NCI-H2171 treated with DMSO at 0.1 percent for 48 hours (cell line): ENCODE measurements at places on chromosomes 7 and 10.

DNA sequence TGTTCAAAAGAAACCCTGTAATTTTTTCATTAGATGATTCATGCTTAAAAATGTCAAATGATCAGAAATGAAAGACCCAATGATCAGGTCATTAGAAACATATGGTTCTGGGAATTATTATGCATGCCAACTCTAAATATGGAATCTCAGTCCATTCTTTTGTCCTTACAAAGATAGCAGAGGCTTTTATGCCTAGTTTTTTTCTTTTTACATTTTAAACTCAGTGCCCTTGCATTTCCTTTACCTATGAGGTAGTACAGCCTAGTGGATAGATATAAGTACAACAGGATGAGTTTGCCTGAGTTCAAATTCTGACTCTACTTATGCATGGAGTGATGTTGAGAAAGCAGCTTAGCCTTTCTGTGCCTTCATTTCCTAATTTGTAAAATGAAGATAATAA lies 392.9 kb downstream of the SUGCT start:
- no peak for DNase-seq

DNA sequence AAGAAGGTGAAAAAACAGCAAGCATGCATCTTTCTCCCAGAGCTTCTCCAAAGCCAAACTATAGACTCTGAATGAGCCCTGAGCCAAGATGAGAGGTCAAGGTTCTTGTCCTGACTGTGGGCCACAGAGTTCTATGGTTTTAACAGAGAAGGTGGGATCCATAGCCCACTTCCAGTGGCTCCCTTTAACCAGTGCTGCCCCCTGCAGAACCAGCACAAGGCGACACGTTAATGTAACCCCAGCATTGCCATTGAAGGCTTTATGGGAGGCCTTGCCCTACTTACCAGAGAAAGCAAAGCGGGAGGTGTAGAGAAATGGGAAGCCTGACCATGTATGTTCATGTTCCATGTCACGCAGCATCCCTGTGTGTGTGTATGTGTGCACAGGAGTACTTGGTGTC lies 243.6 kb downstream of the PRPF18 start:
- DNase-seq: no peak

DNA sequence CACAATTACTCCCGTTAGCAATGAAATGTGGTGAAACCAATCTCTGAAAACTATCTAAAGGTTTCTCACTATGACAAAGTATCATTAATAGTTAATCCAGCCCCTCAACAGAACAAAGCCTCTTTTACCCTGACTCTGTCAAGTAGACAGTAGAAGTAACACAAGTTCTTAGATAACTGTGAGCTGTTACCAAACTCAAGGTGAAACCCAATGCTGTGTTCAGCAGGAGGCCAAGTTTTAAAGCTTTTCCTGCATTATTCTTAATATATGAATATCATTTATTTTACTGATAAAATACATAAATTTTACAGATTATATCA lies 109.1 kb downstream of the SRPK2 start:
- DNase-seq: no peak

- DNase-seq: no peak
These were observed 471.3 kb upstream of the AUTS2 start for GRCh38 chr7:69126896-69127479.

- no peak for DNase-seq
These were observed 7.4 kb upstream of the TRPV6 start for GRCh38 chr7:142892951-142893350.

GRCh38 chr7:106767498-106768323 lies 97.4 kb upstream of the PIK3CG start:
- no peak for DNase-seq

DNA sequence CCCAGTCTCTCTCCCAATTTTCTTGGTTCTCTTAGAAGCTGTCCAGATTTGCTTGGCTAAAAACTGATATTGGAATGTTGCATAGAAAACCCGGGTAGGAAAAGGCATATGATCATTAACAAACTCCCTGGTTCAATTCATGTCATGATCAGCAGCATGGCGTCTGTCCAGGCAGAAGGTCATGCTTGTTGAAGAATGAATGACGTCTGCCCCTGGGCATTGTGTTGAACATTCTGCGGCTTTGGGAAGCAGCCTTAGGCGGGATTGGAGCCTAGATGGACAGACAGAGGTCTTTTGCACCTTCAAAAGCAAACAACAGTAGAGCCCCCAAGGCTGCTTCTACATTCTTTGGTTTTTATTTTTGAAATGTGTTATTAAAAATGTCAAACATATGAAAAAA lies 7.7 kb upstream of the MINDY3 start:
- no peak for DNase-seq

DNA sequence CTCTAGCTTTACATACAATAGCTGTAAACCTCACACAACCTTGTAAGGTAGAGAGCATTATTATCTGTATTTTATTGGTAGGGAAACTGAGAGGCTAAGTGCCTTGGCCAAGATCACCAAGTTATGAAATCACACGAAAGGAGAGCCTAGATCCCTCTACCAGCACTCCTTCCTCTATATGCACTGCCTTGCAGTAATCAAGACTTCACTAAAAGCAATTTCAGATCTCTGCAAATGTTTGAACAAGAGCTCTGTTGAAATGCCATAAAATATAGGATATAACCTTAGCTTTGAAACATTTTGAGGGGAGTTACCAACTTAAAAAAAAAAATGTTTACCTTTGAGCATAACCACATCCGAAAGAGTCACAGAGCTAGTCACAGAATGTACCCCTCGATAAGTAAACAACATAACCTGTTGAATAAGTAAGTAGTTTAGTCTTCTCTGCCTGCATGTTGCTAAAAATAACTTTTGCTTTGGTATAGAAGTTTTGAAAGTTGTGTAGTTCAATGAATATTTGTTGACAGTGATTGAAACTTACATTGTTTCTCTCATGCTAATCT lies 709.4 kb downstream of the AUTS2 start:
- DNase-seq: no peak

- DNase-seq: no peak
These were observed 6.5 kb downstream of the UROS start for GRCh38 chr10:125816548-125816947.

DNA sequence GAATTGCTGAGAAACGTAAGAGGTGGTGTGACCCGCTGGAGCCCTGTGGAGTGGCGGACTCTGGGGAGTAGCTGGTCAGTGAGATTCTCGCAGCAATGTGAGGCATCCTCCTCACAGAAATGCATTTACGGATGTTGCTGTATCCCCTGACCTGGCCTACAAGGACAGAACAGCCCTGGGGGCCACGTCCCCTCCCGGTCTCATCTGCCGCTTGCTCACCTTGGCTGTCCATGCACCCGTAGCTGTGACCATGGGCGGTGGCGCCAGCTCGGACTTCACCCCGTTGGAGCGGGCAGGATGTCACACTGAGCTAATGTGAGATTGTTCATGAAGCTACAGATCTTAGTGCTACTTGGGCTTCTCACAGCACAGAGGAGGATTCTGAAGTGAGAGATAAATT lies 193.8 kb downstream of the EBF3 start:
- DNase-seq: no peak

GRCh38 chr10:69123306-69123746 lies 652 bp upstream of the VPS26A start:
- DNase-seq: peak; percentile 76

GRCh38 chr7:155327590-155328320 lies 30.1 kb downstream of the INSIG1 start:
- no peak for DNase-seq

DNA sequence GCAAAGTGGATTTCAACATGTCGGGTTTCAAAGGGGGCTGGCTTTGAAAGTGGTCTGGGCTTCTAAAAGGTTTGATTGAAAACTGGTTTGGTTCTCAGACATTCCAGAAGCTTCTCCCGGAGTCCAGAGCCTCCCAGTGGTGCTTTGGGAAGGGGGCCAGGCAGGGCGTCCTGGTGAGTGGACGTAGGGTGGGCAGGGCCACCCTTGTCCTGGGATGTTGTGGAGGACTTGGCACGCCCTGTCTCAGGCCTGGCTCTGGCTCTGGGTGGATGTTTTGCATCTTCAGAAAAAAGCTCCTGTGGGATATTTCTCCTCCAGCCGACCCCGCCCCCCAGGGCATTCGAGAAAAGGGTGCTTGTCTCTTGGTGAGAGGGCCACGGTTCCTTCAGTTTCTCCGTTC lies 31.2 kb downstream of the GRIFIN start:
- DNase-seq: no peak

DNA sequence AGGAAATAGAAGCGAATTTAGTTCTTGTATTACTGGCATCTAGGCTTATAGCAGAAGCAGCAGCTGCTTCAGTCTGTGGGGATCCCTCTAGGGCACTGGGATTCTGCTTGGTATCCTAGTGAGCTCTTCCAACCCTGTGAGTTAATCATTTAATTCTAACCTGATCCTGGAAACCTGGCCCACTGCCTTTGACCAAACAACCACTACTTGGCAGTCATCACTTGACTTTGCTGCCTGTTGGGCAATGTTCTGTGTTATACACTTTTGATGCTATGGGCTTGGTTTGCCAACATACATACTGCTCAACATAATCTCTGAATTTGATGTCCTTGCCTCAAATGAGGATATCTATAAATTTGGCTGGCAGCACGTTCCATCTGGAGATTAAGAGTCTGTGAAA lies 813.4 kb downstream of the ANKRD7 start:
- DNase-seq: no peak

GRCh38 chr7:137454246-137454724 lies 110.8 kb upstream of the PTN start:
- peak; percentile 48 for DNase-seq

DNA sequence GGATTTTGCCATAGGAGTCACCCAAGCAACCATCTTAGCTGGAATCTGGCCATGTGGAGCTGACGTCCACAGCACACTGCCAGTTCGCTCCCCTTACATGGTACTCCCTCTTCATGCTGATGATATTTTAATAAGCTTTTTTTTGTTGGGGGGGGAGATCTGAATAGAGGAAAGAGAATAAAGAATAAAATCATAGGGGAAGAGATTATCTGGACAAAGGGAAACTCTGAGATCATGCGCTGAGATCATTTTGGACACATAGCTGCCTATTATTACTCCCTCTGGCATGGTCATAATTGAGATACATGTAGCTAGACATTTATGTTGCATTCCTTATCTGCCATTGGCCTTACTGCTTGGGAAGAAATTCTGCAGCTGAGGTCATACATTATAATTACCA lies 282.7 kb downstream of the HTR7 start:
- no peak for DNase-seq

DNA sequence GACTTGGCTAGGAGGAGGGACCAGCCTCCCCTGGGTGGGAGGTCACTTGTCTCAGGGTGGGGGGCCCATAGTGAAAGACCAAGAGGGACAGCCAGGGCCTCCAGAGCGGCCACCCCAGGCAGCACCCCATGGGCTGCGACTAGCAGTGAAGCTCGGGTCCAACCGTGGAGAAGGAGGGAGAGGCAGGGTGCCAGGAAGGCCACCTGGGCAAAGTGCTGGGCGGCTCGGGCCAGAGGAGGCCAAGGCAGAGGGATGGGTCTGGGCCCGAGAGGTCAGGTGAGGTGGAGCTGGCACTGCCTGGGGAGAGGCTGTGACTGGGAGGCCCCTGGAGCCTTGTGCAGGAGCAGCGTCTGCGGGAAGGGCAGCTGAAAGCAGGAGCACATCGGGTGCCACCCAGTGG lies 41.8 kb downstream of the CLRN3 start:
- no peak for DNase-seq

DNA sequence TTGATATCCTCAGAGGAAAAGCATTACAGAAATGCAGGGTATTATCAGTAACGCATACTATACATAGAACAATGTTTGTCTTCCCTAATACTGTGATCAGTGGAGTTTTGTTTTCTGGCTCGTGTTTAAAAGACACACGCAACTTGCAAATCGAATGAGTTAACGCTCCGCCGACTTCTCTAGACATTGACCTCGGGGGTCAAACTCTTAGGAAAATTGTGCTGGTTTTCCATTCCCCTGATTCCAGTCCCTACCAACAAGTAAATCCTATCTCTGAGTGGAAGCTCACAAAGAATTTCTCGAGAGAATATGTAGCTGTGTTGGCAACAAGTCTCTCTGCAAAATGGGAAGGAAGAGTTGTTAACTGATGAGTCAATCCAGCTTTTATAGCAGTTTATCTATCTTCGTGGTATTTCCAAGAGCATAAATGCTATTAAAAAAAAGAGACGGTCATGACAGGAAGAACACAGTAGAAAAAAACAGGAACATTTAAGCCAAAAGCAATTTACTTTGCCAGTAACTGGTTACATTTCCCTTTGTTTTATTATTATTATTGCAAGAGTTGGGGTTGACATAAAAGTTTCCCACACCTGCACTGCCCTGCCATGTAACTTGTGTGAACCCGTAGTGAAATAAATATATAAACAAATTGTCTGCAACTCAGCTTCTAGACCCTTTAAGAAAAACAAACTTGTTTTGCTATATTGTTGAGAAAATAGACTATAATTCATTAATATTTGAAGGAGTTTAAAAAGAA lies 144.4 kb downstream of the ARID5B start:
- peak; percentile 12 for DNase-seq

- DNase-seq: no peak
These were observed 158.1 kb upstream of the ETV1 start for GRCh38 chr7:14147532-14147931.

- DNase-seq: no peak
These were observed 104.5 kb downstream of the GRID1 start for GRCh38 chr10:86261941-86262687.
